Bone marrow (tissue), 2 donors: ENCODE measurements at places on chromosomes 5 and 9.

DNA sequence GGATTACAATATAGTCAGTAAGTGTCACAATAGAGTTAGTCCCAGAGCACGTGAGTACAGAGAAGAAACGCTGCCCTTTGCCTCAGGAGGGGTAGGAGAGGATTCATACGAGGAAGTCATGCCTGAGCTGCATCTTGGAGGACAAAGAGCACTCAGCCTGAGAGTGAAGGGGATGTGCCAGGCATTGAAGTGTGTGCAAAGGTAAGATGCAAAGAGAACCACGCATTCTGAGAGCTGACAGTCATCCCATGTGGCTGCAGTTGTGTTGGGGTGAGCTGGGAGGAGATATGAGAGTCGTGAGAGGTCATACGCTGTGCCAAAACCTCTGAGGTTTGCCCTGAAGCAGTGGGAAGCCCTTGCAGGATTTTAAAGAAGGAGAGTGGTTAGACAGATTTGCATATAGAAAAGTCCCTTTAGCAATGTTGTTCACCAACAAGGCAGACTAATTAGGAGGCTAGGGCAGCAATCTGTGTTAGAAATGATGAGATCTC is 97.5 kb downstream of the PIP5K1B start:
- DNase-seq, result no peak

DNA sequence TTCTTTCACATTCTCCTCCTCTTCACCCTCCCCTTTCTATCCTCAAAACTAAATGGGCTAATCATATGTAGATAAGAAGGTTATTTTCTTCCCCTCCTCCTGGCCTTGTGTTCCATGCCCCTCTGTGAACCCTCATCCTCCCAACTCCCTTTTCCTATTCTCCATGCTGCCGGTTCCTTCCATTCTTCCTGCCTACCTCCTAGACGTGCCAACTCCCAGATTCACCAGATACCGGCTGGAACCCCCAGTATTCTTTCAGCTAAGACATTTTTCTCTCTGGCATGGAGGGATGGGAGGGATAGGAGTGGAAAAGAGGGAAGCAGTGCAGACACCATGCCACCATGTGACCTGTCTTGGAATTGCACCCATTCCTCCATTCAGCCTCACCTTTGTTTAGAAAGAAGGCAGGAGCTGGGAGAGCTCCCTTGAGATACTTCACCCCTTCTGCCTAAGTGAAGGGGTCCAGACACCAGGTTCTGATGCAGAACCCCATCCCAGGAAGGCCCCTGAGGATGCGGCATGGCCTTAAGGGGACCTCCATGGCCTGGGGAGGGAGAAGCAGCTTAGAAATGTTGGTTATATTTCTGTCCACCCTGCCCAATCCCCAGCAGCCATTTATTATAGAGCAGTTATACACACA is 4.8 kb downstream of the DNAJB5 start:
- no peak for DNase-seq

- DNase-seq, result no peak
Observed at GRCh38 chr5:66002415-66002814, 76.0 kb downstream of the ERBIN start.

DNA sequence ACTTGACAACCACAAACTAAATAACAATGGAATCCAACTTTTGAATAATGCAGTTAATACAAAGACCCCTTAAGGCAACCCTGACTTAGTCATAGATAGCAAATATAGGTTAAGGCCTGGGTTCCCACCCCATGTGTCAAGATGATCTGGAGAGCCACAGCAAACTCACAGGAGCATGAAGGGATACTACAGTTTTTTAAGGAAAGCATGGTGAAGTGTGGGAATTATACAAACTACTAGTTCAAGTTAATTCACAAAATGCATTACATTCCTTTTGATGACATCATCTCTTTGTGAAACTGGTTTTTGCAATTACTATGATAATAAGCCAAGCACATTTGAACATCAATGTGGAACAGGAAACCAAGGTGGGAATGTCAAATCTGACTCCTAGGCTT is 50.6 kb downstream of the LHFPL2 start:
- no peak for DNase-seq

DNA sequence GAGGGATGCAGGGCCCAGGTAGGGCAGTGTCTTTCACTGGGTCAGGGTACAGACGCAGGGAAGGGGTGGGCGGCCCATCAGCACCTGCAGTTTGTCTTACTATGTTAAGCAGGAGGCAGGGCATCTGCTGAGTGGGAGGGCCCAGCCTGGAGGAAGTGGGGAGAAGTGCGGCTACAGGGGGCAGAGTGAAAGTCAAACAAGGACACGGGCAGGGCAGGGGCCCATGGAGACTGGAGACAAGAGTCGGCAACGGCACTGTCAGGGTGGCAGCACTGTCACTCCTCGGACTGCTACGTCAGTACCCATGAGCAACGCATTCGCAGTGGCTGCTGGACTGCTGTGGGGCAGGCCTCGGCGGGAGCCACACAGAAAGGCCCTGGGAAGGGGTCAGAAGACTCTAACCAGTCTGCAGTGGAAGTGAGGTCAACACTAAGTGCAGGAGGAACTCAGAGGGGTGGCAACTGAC is 19.7 kb downstream of the CAMSAP1 start:
- DNase-seq, result peak; percentile 78
